ENCODE measurements at places on chromosomes 3 and 15.

- no peak overlapping the region for H3K27ac ChIP-seq
- H3K27me3 ChIP-seq = no peaks in the 10 kb centered on the region
- H3K4me3 ChIP-seq = no peak overlapping the region
- H3K36me3 ChIP-seq = peaks cover 72% of the 10 kb centered on the region
- peak; percentile 22 for DNase-seq
These were observed 55.0 kb downstream of the GOLIM4 start for GRCh38 chr3:168040607-168041208.

DNA sequence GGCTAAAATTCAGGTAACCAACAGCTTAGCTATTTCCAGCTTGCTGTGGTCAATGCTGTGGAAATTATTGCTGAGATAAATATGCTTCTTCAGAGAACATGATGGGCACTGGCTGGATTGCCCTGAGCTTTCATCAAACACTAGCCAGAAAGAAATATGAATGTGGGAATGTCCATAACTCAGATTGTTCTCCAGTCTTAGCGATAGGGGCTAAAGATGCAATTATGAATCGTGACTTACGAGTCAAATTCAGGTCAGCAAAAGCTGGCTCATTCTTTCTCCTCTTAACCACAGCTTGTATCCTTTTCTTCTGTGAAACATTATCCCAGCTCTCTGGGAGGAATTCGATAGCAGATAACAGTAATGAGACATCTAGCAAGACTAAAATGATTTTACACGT, 307.6 kb downstream of the RYR3 start:
- H3K27me3 ChIP-seq = no peaks in the 10 kb centered on the region
- H3K36me3 ChIP-seq = no peaks in the 10 kb centered on the region
- no peaks in the 10 kb centered on the region for H3K4me1 ChIP-seq
- no peak for DNase-seq
- H3K4me3 ChIP-seq = no peak overlapping the region

- peaks cover 4% of the 10 kb centered on the region for H3K27me3 ChIP-seq
- no peaks in the 10 kb centered on the region for H3K4me1 ChIP-seq
- no peaks in the 10 kb centered on the region for H3K36me3 ChIP-seq
- no peak overlapping the region for H3K4me3 ChIP-seq
These were observed 19.0 kb upstream of the SLC25A36 start for GRCh38 chr3:140922634-140923033.

- no peak overlapping the region for H3K4me3 ChIP-seq
- no peaks in the 10 kb centered on the region for H3K36me3 ChIP-seq
- H3K27ac ChIP-seq = no peak overlapping the region
These were observed 201.1 kb downstream of the MAGI1 start for GRCh38 chr3:65837604-65838003.

GRCh38 chr3:23175341-23176083, 27.6 kb upstream of the UBE2E2 start:
- no peaks in the 10 kb centered on the region for H3K4me1 ChIP-seq
- H3K27ac ChIP-seq = no peak overlapping the region
- no peak overlapping the region for H3K4me3 ChIP-seq
- no peaks in the 10 kb centered on the region for H3K36me3 ChIP-seq

DNA sequence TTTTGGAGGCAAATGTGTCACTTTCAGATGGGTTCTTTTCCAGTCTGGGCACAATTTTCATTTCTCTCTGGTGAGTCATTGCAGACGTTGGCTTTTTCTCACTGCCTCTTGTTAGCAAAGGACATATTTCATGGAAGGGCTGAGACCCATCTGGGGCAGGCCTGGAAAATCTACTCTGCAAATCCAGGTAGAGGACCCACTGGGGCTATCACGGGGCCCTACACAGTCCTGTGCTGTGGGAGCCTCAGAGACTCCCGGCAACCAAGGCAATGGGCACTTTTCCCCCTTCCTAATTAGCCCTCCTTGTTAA, 58.0 kb downstream of the HRH1 start:
- peaks cover 75% of the 10 kb centered on the region for H3K27me3 ChIP-seq
- no peak for DNase-seq
- no peak overlapping the region for H3K27ac ChIP-seq
- no peaks in the 10 kb centered on the region for H3K36me3 ChIP-seq
- no peak overlapping the region for H3K4me3 ChIP-seq

GRCh38 chr15:39144613-39145499, 436.0 kb upstream of the THBS1 start:
- no peak for DNase-seq
- no peaks in the 10 kb centered on the region for H3K27me3 ChIP-seq
- no peaks in the 10 kb centered on the region for H3K36me3 ChIP-seq
- H3K4me3 ChIP-seq = no peak overlapping the region
- H3K4me1 ChIP-seq = peaks cover 20% of the 10 kb centered on the region

DNA sequence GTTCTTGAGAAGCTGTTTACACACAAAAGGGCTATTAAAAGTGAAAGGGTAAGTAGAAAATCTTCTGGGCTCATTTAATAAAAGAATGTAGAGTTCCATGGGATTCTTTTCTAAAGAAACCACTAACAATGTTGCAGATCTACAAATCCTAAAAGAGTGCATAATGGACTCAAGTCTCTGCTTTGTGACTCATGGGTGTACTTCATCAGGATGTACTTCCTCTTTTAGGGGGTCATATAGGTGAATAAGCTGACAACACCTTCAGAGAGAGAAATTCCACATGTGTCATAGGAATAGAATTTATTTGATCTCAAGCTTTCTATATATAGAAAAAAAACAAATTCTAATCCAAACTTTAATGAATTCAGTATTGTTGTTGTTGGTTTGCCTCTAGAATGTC, 355.5 kb downstream of the TIGIT start:
- no peak overlapping the region for H3K4me3 ChIP-seq
- H3K27me3 ChIP-seq = no peaks in the 10 kb centered on the region
- no peaks in the 10 kb centered on the region for H3K36me3 ChIP-seq
- H3K4me1 ChIP-seq = no peaks in the 10 kb centered on the region

- H3K4me1 ChIP-seq = no peaks in the 10 kb centered on the region
- no peak overlapping the region for H3K4me3 ChIP-seq
- no peak for DNase-seq
- no peaks in the 10 kb centered on the region for H3K36me3 ChIP-seq
- no peaks in the 10 kb centered on the region for H3K27me3 ChIP-seq
These were observed 233.5 kb downstream of the MYRIP start for GRCh38 chr3:40042752-40043443.

GRCh38 chr15:66809664-66810063, 107.6 kb downstream of the SMAD6 start:
- H3K4me1 ChIP-seq = peaks cover 26% of the 10 kb centered on the region
- no peak for DNase-seq
- no peak overlapping the region for H3K4me3 ChIP-seq
- no peaks in the 10 kb centered on the region for H3K36me3 ChIP-seq

DNA sequence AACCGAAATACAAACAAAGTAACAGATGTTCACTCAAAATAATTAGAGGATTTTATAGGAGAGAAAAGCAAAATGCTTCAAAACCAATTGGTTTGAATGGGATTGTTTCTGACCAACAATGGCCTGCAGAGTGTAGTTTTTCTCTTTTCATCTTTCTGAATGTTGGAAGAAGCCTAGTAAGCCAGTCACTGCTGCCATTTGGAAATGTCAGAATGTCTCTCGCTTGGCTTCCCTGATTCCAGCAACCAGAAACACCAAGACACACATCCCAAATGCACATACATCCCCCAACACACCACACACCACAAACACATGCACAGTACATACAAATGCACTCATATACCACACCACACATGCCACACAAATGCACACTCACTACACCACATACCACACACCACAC, 403.4 kb downstream of the OCA2 start:
- H3K27ac ChIP-seq = no peak overlapping the region
- no peak overlapping the region for H3K4me3 ChIP-seq
- H3K4me1 ChIP-seq = no peaks in the 10 kb centered on the region
- no peaks in the 10 kb centered on the region for H3K27me3 ChIP-seq

GRCh38 chr3:136048068-136048467, 82.5 kb downstream of the PPP2R3A start:
- H3K4me3 ChIP-seq = no peak overlapping the region
- no peaks in the 10 kb centered on the region for H3K4me1 ChIP-seq
- no peaks in the 10 kb centered on the region for H3K27me3 ChIP-seq
- DNase-seq = no peak
- no peak overlapping the region for H3K27ac ChIP-seq
- no peaks in the 10 kb centered on the region for H3K36me3 ChIP-seq

- no peaks in the 10 kb centered on the region for H3K27me3 ChIP-seq
- no peaks in the 10 kb centered on the region for H3K36me3 ChIP-seq
- H3K4me3 ChIP-seq = no peak overlapping the region
- DNase-seq = no peak
These were observed 7.3 kb upstream of the LEKR1 start for GRCh38 chr3:156818890-156819289.

DNA sequence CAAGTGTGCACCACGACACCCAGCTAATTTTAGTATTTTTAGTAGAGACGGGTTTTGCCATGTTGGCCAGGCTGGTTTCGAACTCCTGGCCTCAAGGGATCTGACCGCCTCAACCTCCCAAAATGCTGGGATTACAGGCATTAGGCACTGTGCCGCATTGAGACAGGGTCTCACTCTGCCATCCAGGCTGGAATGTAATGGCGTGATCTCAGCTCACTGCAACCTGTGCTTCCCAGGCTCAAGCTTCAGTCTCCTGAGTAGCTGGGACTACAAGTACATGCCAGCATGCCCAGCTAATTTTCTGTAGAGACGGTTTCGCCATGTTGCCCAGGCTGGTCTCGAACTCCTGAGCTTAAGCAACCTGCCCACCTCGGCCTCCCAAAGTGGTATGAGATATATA, 51.6 kb downstream of the ACAD9 start:
- H3K27ac ChIP-seq = no peak overlapping the region
- no peaks in the 10 kb centered on the region for H3K4me1 ChIP-seq
- peaks cover 8% of the 10 kb centered on the region for H3K27me3 ChIP-seq
- H3K36me3 ChIP-seq = no peaks in the 10 kb centered on the region
- DNase-seq = no peak

GRCh38 chr3:107683447-107683846, 160.7 kb downstream of the BBX start:
- no peak overlapping the region for H3K27ac ChIP-seq
- H3K36me3 ChIP-seq = no peaks in the 10 kb centered on the region
- no peaks in the 10 kb centered on the region for H3K27me3 ChIP-seq
- no peak overlapping the region for H3K4me3 ChIP-seq

GRCh38 chr3:2454865-2455264, 356.2 kb downstream of the CNTN4 start:
- H3K4me1 ChIP-seq = no peaks in the 10 kb centered on the region
- no peaks in the 10 kb centered on the region for H3K27me3 ChIP-seq
- H3K36me3 ChIP-seq = no peaks in the 10 kb centered on the region
- H3K27ac ChIP-seq = no peak overlapping the region
- no peak overlapping the region for H3K4me3 ChIP-seq
- no peak for DNase-seq

DNA sequence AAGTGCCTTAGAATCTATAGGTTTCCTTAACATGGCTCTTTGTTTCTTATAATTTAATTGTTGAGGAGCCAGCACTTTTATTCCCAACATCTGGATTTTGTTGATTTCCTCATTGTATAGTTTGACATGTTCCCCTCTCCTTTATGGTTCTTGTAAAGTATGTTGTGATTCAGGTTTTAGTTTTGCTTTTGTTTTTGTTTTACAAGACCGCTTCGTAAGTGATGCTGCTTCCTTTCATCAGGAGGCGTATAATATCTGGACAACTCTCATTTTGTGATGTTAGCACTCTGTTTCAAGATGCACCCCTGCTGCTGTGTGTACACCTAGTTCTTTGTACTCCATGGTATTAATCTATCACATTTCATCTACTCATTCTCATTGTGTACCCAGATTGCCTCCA, 48.7 kb downstream of the SLC49A4 start:
- H3K27ac ChIP-seq = no peak overlapping the region
- no peak for DNase-seq
- H3K27me3 ChIP-seq = no peaks in the 10 kb centered on the region

DNA sequence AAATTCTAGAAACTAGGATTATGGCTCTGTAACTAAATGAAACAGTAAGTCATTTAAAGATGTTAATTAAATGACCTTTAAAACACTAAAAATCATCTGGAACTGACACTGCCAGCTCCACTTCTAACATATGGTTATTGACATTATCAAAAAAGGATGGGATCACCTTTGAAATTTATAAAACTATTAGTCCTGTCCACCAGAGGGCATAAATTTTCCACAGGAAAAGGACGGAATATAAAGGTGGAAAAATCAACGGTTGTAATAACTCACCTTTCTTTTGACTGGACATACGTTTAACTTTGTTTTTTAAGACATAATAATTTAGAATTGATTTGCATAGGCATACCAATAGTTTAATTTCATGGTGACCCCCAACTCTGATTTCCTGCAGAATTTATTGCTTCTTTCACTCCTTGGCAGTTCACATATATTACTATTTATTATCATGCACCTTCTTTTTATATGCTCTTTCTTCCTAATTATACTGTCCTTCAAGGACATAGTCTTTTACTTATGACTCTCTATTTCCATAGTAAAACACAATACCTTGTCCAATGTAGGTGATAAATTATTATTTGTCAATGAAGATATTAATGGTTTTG, 345.7 kb downstream of the CADM2 start:
- no peaks in the 10 kb centered on the region for H3K36me3 ChIP-seq
- no peaks in the 10 kb centered on the region for H3K27me3 ChIP-seq
- H3K4me3 ChIP-seq = no peak overlapping the region
- DNase-seq = peak; percentile 5
- no peak overlapping the region for H3K27ac ChIP-seq

DNA sequence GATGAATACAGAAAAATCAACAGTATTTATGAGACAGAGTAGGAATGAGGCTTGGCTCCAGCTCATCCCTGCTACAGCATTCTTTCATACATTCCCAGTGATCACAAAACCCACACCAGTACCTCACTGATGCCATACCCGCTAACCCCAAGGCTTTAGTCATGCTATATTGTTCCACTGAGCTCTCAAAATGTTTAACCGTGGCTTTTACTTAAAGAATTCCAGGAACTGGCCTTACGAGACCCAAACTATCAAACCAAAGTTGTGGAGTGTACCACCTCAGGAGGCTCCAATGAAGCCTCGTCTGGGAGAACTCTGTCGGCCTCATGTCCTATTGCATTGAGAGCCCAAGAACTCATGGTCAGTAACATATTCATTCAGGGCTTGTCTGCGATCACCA, 278.9 kb downstream of the ULK4 start:
- H3K36me3 ChIP-seq = no peaks in the 10 kb centered on the region
- H3K27ac ChIP-seq = no peak overlapping the region
- H3K4me1 ChIP-seq = no peaks in the 10 kb centered on the region
- no peak for DNase-seq
- no peak overlapping the region for H3K4me3 ChIP-seq

GRCh38 chr3:46931631-46932331, 44.8 kb downstream of the CCDC12 start:
- H3K27ac ChIP-seq = no peak overlapping the region
- no peak for DNase-seq
- no peaks in the 10 kb centered on the region for H3K27me3 ChIP-seq
- H3K36me3 ChIP-seq = peaks cover 76% of the 10 kb centered on the region
- H3K4me1 ChIP-seq = peaks cover 40% of the 10 kb centered on the region
- no peak overlapping the region for H3K4me3 ChIP-seq

DNA sequence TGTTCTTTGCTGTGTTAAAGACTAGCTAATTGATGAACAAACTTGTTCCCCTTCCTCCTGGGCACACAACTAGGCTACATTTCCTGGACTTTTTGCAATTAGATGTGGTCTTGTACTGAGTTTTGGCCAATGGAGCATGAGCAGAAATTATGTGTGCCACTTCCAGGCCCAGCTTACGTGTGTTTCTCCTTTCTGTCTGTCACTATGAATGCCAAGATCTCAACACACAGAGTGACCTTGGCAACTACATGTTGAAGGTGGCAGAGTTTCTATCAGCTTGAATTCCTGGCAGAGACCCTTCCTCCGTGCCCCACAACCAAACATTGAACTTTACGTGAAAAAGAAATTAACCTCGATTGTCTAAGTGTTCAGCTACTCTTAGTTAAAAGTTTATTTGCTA, 81.7 kb upstream of the PIAS1 start:
- DNase-seq = no peak
- H3K4me3 ChIP-seq = no peak overlapping the region
- no peaks in the 10 kb centered on the region for H3K36me3 ChIP-seq
- H3K27ac ChIP-seq = no peak overlapping the region

All from K562 (cell line).